ENCODE measurements at places on chromosomes 6 and 20. TPM values are rescaled to one million over a fixed set of nuclear protein-coding genes. Genes with fewer than 3 reads are reported as not detected.

PTK6 gene
- 0.34 TPM for polyA plus RNA-seq

GRCh38 chr6:80480421-80481157, 374.1 kb downstream of the BCKDHB start:
- no peak for DNase-seq

ZSCAN12 gene
- 5.6 TPM for polyA plus RNA-seq

RAET1L gene
- not detected for polyA plus RNA-seq

GRCh38 chr6:82740072-82740471, 325.6 kb downstream of the UBE3D start:
- no peak for DNase-seq

PRELID3B gene
- polyA plus RNA-seq = 47.0 TPM

DNA sequence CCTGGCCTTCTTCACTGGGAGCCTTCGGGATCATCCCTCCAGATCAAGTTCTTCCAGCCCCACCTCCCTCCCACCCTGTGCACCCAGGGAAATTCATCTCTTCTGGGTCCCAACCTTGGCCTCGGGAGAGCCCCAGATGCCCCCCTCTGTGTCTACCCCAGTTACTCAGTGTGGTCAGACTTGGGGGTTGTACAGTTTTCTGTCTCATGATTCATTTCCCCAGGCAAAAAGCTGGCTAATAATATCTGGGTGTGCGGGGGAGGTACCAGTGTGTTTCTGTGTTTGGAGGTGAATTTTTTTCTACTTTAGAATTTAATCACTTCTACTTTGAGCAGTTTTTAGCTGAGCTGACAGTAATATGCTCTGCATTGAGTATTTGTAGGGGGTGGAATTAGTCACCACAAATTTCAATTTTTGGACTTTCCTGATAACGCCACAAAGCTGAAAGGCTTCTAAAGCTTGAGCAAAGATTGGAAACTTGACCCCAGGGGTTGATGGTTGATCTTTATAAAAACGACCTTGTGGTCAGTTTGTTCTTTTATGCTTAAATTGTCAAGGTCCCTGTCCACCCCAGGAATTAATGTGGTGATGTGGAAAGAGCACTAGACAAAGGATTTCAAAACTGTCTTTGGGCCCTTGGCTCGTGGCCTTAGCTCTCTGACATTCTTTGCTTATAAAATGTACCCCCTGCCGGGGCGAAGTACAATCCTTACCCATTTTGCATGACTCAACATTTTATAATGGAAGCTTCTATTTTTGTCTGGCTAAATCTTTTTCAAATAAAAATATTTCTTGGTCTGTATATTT, 284.7 kb upstream of the TAB2 start:
- DNase-seq = no peak

DNA sequence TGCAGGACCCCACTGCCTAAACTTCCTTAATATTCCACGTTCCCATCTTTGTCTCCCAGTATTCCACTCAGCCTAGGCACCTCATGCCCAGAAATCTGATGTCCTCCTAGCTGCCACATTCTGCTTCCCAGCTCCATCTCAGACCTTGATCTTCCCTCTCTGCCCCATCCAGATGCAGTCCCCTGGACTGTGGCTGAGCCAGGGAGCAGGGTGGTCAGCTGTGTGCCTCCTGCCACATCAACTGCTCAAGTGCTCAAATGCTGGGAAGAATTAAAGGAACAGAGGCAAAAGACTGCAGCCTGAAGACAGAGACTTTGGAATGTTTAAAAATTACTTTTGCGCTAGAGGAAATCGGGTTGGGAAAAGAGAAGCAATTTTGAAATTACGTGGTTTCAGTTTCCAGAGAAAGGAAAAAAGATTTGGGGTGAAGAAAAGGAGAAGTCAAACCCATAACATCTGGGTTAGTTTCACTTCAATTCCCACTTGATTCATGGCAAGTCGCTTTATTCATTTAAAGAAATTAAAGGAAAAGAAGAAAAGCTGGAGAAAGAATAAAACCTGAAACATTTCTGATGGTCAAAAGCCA, 704.8 kb downstream of the PTPRT start:
- DNase-seq = no peak

DNA sequence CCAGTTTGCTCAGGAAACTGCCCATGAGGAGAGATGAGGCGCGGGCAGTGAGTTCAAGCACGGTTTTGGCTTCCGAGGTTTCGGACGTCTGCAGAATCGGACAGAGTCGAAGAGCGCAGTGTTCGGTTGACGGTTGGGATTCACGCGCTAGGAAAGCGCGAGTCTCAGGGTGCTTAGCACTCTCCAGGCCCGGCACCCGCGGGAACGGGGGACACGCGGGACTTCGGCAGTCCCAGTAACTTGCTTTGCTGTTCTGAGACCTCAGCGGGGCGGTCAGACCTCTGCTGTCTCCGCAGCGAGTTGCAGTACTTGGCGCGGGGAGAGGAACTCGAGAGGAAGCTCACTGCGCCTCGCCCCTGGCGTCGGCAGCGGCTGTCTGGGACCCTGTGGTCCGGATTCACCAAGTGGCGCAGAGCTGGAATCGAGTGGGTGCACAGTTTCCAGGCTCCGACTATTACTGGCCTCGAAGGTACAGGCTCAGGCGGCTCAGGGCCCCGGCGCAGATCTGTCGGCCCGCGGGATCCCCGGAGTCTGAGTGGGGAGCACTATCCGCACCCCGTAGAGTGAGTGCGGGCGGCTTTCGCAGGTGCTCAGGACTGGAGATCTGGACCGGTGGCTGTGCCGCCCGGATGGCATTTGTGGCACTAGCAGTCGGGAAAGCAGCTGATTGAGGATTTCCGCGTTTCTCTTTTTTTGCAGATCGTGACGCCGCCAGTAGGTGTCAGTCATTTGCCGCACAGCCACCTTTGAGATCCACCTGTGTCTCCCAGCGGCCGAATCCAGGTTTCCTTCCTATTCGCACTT, at the start of gene POM121L2:
Gene POM121L2, minus strand, starts transcription at position 128 of the 804 bp plus-strand sequence. Its CDS starts 103 bp downstream, at position 25.
- DNase-seq = no peak

- no peak for DNase-seq
These were observed 270.5 kb downstream of the BMP2 start for GRCh38 chr20:7038029-7038428.

- DNase-seq = no peak
These were observed 86.9 kb upstream of the TRAF3IP2 start for GRCh38 chr6:111692327-111693164.

Data from forelimb muscle (tissue), 1 donor.